Uterus (tissue), 4 donors: ENCODE measurements at places on chromosomes 11 and 22. TPM values are rescaled to one million over a fixed set of nuclear protein-coding genes. Genes with fewer than 3 reads are reported as not detected.

DNA sequence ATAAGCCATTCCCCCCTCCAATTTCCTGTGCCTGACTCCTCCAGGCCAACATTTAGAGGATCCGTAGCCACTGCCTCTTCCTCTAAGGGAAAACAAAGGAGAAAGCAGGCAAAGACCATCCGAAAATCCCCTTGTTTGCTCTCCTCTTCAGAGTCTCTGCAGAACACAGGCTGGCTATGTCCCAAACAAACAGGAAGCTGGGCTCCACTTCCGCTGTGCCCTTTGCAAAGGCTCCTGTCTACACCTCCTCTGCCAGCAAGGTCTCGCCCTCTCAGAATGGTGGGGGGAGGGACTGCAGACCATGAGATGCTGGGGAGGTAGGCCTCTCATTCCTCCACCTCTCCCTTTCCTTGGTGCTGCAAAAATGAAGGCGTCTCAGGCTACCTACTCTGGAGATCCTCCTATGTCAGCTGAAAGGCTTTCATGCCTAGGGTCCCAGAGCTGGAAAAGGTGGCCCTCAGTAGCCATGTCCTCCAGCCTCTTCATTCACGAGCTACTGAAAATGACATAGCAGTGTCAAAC, 596.2 kb downstream of the BUD13 start:
- H3K36me3 ChIP-seq: no peaks in the 10 kb centered on the region
- H3K4me3 ChIP-seq: no peak overlapping the region
- no peaks in the 10 kb centered on the region for H3K4me1 ChIP-seq
- H3K27me3 ChIP-seq: no peaks in the 10 kb centered on the region

GRCh38 chr11:3984896-3985295, 109.7 kb upstream of the RRM1 start:
- no peaks in the 10 kb centered on the region for H3K36me3 ChIP-seq
- DNase-seq: no peak
- no peak overlapping the region for H3K27ac ChIP-seq
- H3K4me3 ChIP-seq: no peak overlapping the region
- no peaks in the 10 kb centered on the region for H3K4me1 ChIP-seq

DNA sequence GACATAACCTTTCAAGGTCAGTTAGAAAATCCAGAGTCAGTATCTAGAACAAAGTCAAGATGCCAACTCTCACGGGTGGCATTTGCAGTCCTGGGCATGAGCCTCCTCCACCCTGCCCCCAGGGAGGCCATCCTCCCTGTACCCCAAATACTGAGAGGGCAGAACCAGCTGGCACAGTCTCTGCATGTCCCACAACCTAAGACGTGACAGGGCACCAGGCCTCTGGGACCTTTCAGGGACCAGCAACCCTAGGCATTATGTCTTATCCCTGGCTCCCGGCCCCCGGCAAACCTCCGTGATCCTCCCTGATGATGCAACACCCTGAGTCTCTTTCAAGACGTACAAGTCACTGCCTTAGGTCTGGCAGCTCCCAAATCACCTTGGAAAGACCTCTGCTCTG, 2.0 kb downstream of the MB start:
- no peaks in the 10 kb centered on the region for H3K4me1 ChIP-seq
- H3K27me3 ChIP-seq: no peaks in the 10 kb centered on the region
- DNase-seq: no peak
- H3K4me3 ChIP-seq: no peak overlapping the region

Gene RAG2
- total RNA-seq: not detected

GRCh38 chr11:1397862-1398527, 8.3 kb downstream of the BRSK2 start:
- no peaks in the 10 kb centered on the region for H3K4me1 ChIP-seq
- no peak overlapping the region for H3K4me3 ChIP-seq
- H3K36me3 ChIP-seq: no peaks in the 10 kb centered on the region

Gene NADSYN1
- total RNA-seq: 41.8 TPM

- no peak overlapping the region for H3K4me3 ChIP-seq
- H3K36me3 ChIP-seq: no peaks in the 10 kb centered on the region
- no peaks in the 10 kb centered on the region for H3K27me3 ChIP-seq
- no peaks in the 10 kb centered on the region for H3K4me1 ChIP-seq
- H3K27ac ChIP-seq: no peak overlapping the region
Measured at GRCh38 chr22:47872761-47873535, 1110.5 kb downstream of the TBC1D22A start.

Gene SHISAL1
- 10.0 TPM for total RNA-seq

- no peaks in the 10 kb centered on the region for H3K27me3 ChIP-seq
- H3K36me3 ChIP-seq: no peaks in the 10 kb centered on the region
- H3K4me3 ChIP-seq: no peak overlapping the region
- DNase-seq: no peak
Measured at GRCh38 chr11:38252620-38253019, 1654.6 kb upstream of the RAG2 start.

DNA sequence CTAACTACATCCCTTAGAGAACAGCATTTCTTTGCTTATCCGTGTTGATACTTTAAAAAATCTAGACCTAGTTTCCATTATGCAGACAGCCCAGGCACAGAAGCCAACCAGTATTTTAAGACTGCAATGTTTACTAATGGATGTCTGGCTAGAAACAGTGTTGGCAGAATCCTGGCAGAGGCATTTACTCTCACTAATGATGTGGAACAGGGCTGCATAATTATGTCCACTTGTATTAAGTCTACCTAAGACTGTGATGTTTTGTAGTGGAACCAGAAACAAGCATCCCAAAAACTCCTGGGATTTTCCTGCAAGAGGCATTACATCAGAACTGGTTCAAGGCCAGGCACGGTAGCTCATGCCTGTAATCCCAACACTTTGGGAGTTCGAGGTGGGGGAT, 50.2 kb upstream of the PICALM start:
- H3K27ac ChIP-seq: no peak overlapping the region
- DNase-seq: no peak
- no peaks in the 10 kb centered on the region for H3K4me1 ChIP-seq
- no peaks in the 10 kb centered on the region for H3K27me3 ChIP-seq
- H3K36me3 ChIP-seq: no peaks in the 10 kb centered on the region

DNA sequence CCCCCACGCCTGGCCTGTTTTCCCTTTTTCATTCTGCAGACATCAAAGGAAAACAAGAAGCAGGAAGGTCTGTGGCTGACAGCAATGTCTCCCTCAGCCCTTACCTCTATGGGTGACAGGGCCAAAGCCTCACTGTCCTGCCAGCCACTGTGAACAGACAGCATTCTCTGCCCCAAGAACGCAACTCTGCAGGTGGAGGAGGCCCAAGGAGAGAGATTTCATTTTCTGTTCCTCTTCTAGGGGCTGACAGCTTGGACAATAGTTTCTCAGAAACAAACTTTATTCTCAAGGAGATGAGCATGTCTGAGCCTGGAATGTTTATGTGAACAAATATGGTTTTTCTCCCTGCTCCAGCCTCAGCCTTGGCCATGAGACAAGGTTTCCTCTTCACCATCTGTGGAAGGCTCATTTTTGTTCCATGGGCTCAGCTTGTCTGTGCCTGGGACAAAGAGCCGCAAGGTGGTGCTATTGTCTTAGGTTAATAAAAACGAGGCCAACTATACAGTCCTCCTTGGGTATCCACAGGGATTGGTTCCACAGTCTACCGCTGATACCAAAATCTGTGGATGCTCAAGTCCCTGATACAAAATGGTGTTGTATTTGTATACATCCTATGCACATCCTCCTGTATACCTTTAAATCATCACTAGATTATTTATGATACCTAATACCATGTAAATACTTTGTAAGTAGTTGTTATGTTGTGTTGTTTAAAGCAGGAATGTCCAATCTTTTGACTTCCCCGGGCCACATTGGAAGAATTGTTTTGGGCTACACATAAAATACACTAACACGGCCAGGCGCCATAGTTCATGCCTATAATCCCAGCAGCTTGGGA, 5.8 kb downstream of the PIWIL3 start:
- H3K36me3 ChIP-seq: no peaks in the 10 kb centered on the region
- H3K4me1 ChIP-seq: no peaks in the 10 kb centered on the region
- H3K27ac ChIP-seq: no peak overlapping the region
- H3K4me3 ChIP-seq: no peak overlapping the region
- H3K27me3 ChIP-seq: no peaks in the 10 kb centered on the region

GRCh38 chr11:13354335-13354734, 76.7 kb downstream of the BMAL1 start:
- H3K4me3 ChIP-seq: no peak overlapping the region
- H3K4me1 ChIP-seq: no peaks in the 10 kb centered on the region
- no peak for DNase-seq
- H3K36me3 ChIP-seq: no peaks in the 10 kb centered on the region

DNA sequence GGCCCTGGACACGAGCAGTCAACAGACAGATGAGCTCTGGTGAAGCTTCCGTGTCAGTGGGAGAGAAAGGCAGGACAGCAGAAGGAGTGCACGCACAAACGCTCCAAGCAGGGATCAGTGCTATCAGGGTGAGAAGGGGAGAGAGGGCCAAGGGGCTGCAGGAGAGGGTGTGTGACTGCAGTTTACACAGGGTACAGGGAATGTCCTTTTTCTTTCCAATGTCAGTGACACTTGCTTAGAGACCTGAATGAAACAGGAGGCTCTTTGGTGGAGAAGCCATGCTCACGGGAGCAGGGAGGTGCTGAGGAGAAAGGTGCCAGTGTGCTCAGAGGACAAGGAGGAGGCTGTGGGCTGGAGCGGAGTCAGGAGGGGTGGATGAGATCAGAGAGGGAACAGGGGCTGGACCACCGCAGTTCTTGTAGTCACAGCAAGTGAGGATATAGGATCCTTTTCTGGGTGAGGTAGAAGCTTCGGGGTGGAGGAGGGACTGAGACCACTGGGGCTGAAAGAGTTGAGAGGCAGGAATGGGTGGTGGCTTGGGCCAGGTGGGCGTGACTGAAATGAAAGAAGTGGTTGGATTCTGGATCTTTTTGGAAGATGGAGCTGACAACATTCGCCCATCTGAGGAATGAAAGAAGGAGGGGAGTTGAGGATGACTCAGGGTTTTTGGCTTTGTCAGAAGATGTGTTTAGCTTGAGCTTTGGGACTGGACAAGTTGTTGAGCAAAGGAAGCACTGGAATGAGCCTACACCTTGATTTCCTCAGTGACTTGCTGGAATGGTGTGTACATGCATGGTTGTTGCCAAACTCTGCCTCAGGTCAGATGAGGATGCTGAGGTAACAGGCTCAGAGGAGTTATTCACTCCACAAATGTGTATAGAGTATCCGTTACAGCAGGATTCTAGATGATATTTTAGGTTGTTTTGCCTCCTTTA, 87.9 kb downstream of the ADAMTS15 start:
- no peaks in the 10 kb centered on the region for H3K36me3 ChIP-seq
- H3K4me1 ChIP-seq: no peaks in the 10 kb centered on the region
- H3K27me3 ChIP-seq: no peaks in the 10 kb centered on the region
- H3K4me3 ChIP-seq: no peak overlapping the region

- no peaks in the 10 kb centered on the region for H3K4me1 ChIP-seq
- H3K4me3 ChIP-seq: no peak overlapping the region
- no peak overlapping the region for H3K27ac ChIP-seq
- no peak for DNase-seq
- H3K36me3 ChIP-seq: no peaks in the 10 kb centered on the region
Measured at GRCh38 chr11:32198053-32198452, 107.2 kb downstream of the RCN1 start.

Gene ARFIP2
- 34.4 TPM for total RNA-seq

DNA sequence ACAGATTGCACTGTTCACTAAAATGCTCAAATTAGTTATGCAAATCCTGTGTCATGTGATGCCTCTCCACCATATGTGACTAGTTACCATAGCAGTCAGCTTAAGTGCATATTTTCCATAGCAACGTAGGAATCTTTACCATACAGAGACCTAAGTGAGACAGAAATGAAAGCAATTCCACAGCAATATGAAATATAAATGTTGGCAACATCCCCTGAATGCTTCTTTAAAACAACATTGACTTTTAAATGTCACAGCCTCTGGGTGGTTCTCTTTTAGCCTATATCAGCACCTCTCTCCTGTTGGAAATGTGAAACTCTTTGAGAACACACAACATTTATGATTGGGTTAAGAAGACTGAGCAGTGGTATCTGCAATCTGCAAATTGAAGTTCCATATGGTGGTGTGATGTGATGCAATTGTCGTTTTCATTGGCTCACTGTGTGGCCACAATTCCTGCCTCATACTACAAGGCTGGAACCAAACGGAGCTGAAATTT, 814.6 kb downstream of the DLG2 start:
- H3K27me3 ChIP-seq: no peaks in the 10 kb centered on the region
- no peaks in the 10 kb centered on the region for H3K4me1 ChIP-seq
- no peak overlapping the region for H3K4me3 ChIP-seq

GRCh38 chr11:83540112-83540675, 254.0 kb upstream of the CCDC90B start:
- H3K27ac ChIP-seq: no peak overlapping the region
- DNase-seq: no peak
- H3K4me3 ChIP-seq: no peak overlapping the region
- no peaks in the 10 kb centered on the region for H3K36me3 ChIP-seq

DNA sequence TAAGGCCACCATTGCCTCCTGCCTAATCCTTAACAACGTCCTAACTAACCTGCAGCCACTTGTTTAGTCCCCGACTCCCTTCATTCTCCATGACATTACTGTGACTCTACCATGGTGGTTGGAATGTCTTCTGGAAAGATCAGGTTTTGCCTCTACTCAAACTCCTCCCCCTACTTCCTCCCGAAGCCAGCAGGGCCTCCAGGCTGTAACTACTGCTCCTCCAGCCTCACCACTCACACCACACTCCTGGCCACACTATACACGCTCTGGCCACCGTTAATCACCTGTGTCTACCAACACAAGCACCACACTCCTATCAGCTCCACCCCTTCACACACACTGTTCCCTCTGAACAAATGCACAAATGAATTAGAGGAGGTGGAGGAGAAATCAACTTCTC, 69.2 kb downstream of the PACSIN2 start:
- H3K4me1 ChIP-seq: no peaks in the 10 kb centered on the region
- no peak for DNase-seq
- no peak overlapping the region for H3K4me3 ChIP-seq
- no peaks in the 10 kb centered on the region for H3K36me3 ChIP-seq
- no peaks in the 10 kb centered on the region for H3K27me3 ChIP-seq

DNA sequence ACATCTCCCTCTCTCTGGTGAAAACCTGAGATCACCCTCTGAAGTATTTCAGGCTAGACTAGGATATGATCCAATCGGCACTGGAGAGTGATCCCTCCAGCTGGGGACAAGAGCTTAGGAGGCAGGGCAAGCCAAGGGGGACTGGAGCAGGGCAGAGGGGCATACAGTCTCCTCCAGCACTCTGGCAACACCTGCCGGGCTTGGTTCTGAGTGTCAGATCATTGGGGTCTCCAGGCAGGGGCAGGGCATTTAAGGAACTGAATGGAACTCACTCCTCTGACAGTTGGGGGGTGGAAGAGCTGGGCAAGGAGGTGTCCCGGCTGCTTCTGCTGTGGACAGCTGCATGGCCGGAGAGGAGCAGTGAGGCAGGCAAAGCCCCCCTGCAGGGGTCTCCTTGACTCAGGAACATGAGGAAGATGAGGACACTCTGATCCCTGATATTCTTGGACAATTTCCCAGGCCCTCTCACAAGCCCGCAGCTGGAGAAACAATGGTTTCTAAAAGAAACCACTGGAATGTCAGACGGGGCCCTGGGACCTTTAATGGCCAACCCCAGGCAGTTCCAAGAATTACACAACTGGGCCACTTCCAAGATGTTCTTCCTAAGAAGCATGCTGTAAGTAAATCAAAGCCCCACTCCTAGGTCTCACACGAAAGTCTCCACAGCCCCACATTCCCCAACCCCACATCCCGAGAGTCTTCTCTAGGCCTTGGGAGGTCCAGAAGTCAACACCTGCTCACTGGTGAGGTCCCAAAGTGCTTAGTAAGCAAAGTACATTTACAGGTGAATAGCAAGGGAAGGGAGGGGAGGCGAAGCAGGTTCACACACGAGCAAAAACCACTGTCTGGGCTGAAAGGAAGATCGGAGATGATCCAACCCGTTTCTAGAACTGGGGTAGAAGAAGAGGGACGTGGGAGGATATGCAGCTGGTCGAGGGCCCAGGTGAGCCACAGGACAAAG, 1.2 kb upstream of the CCDC86 start:
- no peaks in the 10 kb centered on the region for H3K4me1 ChIP-seq
- H3K36me3 ChIP-seq: no peaks in the 10 kb centered on the region
- peak overlapping the region; percentile 78 for H3K27ac ChIP-seq
- peak; percentile 58 for DNase-seq
- H3K4me3 ChIP-seq: no peak overlapping the region
